Urinary bladder (tissue), 4 donors: ENCODE measurements at places on chromosomes 11 and 22. TPM values are rescaled to one million over a fixed set of nuclear protein-coding genes. Genes with fewer than 3 reads are reported as not detected.

GRCh38 chr11:85582111-85582510, 45.0 kb downstream of the DLG2 start:
- no peak for DNase-seq

GRCh38 chr11:369336-370018, at the start of gene B4GALNT4:
Gene B4GALNT4, plus strand, starts transcription at chr11:369499. Its CDS starts 305 bp downstream, at chr11:369804.
- no peak for DNase-seq

DNA sequence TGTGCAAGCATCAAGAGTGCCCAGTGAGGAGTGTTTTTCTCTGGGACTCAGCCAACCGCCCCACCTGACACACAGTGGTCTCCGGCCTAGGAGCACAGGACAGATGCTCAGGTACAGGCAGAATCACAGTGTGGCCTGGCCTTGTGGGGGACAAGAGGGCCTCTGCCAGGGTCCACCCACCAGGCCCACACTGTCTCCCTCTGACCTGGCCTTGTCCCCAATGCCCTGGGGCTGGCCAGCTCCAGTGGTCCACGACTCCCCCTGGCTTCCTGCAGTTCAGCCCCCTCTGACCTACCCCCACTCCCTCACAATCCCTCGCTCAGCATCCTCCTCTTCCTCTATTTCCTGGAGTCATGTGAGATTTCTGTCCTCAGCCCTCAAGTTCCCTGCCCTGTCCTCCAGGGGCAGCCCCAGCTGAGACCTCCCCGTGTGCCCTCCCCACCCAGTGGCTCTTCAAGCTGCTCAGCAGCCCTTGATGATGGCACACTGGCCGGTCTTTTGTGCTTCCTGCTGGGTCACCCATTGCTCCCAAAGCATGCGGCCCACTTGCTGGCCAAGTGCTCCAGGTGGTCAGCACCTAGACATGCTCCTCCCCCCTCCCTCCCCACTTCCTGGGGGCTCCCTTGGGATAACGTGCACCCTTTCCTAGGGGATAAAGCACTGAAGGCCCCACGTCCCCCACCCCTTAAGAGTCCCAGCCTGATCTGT, 1.7 kb downstream of the TSSK2 start:
- no peak for DNase-seq

DNA sequence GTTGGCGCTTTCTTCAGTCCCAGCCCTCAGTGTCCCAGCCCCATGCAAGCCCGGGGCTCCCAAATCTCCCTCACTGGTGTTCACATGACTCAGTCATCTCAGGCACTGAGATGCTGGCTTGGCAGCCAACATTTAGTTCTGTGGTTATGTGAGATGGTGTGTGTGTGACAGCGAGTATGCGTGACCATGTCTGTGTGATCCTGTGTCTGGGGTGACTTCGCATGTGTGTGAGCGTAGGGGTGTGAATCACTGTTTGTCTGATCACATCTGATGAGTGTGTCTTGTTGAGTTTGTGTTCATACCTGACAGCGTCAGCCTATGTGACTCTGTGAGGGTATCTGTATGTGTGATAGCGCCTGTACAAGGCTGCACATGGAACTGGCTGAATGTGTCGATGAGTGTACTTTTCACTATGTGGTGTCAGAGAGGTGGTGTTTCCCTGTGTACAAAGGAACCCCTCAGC, 16.2 kb downstream of the CREB3L1 start:
- no peak for DNase-seq

DNA sequence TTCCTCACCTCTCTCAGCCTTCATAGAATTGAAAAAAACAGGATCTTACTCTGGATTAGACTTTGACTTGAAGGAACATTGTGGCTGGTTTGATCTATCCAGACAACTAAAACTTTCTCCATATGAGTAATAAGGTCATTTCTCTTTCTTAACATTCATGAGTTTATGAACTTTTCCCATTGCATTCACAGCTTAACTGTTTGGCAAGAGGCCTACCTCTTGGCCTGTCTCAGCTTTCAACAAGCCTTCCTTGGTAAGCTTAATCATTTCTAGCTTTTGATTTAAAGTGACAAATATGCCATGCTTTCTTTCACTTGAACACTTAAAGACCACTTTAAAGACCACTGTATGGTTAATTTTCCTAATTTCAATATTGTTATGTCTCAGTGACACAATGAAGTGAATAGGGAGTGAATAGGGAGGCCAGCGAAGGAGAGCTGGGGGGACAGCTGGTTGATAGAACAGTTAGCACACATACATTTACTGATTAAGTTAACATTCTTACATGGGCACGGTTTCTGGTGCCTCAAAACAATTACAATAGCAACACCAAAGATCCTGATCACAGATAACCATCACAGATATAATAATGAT, 17.0 kb downstream of the IMMP1L start:
- DNase-seq = no peak

DNA sequence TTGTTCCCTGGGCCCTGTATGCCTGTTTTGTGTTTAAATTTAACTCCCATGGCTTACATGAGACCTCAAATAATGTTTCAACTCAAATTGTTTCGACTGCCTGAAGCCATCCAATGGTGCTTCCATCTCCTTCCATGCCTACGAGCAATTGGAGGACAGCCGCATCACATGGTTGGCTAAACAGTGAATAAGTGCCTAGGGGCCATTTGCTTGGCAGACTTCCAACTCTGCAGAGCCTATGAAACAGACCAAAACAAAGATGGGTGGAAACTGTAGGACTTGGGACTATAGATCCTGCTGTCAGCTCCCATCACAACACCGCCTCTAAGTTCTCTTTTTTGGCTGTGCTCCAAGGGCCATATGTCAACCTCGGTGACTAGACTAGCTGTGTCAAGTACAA, 84.1 kb downstream of the PARVA start:
- DNase-seq = no peak

DNA sequence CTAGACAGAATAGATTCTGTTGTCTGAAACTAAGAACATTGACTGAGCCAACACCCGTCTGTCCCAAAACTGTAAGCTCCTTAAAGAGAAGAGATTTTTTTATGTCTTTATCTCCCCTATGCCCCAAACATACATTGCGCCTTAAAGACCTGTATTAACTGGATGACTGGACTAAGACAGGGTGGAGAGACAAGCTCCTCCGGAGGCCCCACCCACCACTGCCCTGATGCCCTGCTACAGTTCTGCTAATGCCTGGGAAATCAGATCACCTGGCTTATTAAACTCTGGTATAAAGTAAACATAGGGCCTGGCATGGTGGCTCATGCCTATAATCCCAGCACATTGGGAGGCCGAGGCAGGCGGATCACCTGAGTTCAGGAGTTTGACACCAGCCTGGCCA, 203.7 kb downstream of the TENM4 start:
- no peak for DNase-seq

DNA sequence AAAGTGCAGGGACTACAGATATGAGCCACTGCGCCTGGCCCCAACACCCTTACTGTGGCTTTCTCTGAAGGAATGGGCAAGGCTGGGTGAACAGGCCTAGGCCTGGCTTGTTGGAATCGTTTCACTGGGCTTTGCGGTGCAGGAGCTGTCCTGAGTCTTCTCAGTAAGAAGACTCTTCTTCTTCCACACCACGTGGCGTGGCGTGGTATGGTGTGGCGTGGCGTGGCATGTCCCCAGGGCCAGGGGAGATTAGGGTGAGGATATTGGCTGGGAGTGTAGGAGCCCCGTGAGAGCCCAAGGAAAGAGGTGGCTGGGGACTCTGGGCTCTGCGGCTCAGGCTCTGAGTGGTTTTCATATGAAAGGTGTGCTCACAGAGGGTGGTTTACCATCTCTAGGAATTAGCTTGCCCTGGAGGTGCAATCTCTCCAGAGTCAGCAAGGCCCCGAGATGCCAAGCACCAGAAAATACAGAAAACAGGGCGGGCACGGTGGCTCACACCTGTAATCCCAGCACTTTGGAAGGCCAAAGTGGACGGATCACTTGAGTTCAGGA, 70.7 kb downstream of the PARVB start:
- no peak for DNase-seq

- no peak for DNase-seq
Observed at GRCh38 chr11:3146612-3147256, 18.4 kb downstream of the OSBPL5 start.

GRCh38 chr11:111367411-111368284, 11.4 kb downstream of the POU2AF1 start:
- DNase-seq = no peak

DNA sequence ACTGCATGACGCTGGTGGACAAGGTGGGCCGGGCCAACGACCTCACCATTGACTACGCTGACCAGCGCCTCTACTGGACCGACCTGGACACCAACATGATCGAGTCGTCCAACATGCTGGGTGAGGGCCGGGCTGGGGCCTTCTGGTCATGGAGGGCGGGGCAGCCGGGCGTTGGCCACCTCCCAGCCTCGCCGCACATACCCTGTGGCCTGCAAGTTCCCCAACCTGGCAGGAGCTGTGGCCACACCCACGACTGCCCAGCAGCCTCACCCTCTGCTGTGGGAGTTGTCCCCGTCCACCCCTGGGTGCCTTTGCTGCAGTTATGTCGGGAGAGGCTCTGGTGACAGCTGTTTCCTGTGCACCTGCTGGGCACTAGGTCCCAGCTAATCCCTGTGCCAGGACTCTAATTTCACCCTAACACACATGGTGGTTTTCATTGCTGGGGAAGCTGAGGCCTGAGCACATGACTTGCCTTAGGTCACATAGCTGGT, 49.0 kb upstream of the PPP6R3 start:
- no peak for DNase-seq

Gene CARD18
- not detected for polyA plus RNA-seq
